NCI-H1105 (cell line): ENCODE measurements at places on chromosomes 4 and X.

DNA sequence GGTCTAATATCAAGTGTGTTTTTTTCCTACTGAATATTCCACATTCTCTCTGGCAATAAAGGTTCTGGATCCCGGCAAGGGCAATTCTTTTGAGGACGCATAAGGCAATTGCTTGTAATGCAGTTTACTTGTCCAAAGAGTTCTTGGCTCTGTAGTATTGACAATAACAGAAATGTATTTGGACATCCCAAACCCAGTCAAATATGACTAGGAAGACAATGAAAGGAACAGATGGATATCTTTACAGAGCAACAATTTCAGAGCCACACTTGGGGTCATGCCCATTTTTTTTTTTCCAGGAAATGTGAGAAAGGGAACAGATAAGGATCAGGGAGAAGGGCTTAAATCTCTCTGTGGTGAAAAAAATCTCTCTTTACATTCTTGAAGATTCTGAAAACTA, 12.2 kb downstream of the GK2 start:
- DNase-seq, result no peak

GRCh38 chrX:108696690-108697089, 39.7 kb downstream of the IRS4 start:
- no peak for DNase-seq

GRCh38 chr4:10111067-10111801, 5.4 kb downstream of the WDR1 start:
- DNase-seq, result no peak

DNA sequence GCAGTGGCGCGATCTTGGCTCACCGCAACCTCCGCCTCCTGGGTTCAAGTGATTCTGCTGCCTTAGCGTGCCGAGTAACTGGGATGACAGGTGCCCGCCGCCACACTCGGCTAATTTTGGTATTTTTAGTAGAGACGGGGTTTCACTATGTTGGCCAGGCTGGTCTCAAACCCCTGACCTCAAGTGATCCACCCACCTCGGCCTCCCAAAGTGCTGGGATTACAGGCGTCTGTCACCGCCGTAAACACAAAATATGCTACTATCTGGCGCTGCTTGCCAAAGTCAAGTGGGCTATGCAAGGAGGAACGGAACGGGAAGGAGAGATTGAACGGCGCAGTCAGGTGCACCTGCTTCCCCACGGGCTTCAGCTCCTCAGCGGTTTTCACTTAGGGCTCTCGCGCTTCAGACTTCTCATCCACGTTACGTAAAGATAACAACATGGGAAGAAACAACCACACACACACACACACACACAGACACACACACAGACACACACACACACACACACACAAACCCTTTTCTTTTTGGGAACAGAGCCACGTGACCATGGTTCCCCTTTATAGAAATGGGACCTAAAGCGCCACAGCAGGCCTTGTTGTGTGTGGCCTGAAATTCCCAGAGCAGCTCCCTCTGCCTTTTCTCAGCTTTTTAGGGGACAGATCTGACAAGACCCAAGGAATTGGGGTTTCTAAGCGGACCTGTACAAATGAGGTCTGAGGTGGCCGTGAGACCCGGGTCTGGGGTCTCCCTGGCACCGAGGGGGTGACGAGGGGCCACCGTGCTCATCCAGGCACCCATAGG, 1.5 kb downstream of the P2RY8 start:
- no peak for DNase-seq

DNA sequence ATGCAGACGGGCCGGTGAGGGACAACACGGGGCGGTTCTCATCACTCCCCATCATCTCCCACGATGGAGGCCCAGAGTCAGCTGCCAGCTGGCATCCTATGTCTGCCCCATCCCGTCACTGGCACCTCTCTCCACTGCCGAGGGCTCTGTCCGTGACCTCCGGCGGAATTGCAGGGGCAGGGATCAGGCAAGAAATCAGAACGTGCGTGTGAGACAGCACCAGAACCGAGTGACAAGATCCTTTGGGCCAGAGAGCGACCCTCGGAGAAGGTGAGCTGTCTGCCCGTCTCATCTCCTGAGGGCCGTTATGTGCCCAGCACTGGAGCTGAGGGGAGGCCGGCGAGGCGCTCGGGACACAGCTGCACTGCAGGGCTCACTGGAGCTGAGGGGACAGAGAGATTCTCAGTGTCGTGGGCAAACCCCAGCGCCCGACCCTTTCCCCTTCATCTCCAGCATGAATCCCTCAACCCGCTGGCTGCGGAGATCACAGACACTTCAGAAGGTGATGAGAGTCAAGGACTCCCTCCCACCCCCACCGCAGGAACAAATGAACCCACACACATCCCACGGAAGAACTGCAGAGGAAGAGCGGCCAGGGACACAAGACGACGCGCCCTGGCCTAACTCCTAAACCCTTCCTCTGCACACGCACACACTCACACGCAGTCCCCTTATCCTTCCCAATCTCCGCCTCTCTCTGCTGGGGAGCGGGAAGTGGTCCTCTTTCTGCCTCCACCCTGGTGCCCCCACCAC, 128.7 kb downstream of the AFAP1 start:
- no peak for DNase-seq

DNA sequence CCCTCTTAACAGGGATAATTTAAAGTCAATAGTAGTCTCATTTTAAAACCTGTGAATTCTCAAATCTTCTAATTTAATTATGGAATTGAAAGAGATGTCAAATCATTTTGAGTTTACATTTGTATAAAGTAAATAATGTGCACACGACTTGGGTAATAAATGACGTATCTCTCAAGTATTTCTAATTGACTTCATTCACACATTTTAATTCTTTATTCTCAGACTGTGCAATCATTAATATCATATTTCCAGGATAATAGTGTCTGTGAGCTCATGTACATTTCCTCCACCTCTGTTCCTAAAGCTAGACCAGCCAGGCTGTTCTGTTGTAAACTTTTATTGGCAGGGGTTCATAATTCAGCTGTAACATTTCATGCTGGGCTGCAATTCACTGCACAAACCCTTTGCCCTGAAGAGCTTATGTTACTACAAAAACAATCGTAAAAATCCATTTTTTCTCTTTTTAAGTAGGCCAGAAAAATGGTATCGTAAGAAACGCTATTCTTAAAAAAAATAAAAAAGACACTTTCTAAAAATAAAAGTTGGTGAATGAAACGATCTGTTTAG, 1103.1 kb upstream of the TENM3 start:
- DNase-seq, result peak; percentile 45

DNA sequence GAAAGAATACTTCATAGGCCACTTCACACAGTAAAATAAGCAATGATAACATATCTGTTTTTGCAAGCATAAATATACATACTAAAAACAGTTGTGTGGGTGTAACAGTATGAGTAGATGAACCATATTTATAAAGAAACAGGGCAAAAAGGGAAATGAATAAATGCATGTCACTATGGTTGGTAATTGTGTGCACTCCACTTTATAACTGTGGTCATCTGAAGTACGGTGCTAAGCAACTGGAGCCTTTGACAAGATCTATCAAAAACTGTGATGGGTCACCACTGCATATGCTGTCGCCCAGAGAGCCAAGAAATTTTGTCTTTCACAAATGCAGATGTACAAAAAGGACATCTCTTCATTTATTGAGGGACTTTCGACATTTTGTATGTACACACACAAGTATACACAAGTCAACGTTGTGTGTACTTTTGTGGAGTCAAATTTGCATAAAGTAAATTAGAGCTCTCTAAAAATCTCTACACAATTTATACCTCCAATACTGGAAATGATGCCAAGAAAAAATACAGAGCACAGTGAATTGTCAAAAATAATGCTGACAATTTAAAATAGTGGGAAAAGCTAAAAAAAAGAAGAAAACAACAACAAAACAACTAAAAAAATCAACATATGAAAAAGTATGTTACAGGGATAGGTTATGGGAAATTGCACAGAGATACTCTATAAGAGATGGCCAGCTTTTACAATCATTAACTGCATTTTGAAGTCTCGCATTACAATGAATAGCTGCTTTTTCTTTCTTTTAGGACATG, 123.1 kb upstream of the ENPEP start:
- DNase-seq, result no peak

DNA sequence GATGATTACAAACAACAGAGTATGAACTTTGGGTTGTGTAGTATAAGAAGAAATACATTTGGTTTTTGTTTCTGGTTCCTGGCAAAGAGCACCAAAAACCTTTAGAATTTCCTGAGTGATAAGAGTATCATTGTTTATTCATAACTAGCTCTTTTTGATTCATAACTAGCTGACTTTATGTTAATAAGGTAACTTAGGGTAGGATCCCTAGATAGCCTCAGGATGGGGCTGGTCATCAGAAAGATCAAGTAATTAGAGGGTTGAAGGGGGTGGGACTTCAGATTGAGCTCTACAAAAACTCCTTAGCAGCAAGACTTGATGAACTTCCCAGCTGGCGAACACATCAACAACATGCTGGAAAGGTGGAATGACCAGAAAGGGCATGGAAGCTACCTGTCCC, 166.5 kb downstream of the SCFD2 start:
- DNase-seq, result no peak

DNA sequence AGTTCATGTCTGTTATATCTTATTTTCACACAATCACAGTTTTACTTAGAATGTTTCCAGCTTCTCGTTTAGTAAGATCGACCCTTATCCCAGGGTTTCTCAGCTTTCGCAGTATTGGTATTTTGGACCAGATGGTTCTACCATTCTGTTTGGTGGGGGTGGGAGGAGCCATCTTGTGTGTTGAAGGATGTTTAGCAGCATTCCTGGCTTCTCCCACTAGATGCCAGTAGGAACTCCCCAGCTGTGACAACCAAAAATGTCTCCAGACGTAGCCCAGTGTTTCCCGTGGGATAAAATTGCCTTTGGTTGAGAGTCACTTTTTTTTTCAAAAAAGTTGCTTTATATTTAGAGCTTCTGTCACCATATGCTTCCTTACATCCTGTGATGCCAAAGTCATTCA, 90.9 kb upstream of the TLR2 start:
- DNase-seq, result no peak
